Right lobe of liver (tissue), 6 donors: ENCODE measurements at places on chromosomes 4 and X.

DNA sequence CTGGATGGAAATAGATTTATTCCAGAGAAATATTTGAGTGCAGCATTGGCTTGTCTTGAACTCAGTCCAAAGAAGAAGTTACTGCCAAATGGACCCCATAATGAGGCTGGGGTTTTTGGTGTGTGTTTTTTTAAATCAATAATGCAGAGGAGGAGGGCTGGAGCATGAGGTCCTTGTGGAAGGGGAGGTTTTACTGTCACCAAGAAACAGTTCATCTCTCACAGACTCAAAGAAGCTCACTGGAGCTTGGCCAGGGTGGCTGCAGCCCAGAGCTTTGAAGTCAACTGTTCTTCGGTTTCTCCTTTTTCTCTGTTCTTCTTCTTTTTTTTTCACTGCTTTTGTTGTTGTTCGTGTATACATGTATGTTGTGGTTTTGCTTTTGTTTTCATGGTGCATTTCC is 377.7 kb downstream of the FBXW7 start:
- no peak for DNase-seq

GRCh38 chr4:140049849-140050637 is 103.9 kb downstream of the MAML3 start:
- DNase-seq, result no peak

- DNase-seq, result no peak
Observed at GRCh38 chr4:69858690-69859089, 1.3 kb downstream of the SULT1E1 start.

DNA sequence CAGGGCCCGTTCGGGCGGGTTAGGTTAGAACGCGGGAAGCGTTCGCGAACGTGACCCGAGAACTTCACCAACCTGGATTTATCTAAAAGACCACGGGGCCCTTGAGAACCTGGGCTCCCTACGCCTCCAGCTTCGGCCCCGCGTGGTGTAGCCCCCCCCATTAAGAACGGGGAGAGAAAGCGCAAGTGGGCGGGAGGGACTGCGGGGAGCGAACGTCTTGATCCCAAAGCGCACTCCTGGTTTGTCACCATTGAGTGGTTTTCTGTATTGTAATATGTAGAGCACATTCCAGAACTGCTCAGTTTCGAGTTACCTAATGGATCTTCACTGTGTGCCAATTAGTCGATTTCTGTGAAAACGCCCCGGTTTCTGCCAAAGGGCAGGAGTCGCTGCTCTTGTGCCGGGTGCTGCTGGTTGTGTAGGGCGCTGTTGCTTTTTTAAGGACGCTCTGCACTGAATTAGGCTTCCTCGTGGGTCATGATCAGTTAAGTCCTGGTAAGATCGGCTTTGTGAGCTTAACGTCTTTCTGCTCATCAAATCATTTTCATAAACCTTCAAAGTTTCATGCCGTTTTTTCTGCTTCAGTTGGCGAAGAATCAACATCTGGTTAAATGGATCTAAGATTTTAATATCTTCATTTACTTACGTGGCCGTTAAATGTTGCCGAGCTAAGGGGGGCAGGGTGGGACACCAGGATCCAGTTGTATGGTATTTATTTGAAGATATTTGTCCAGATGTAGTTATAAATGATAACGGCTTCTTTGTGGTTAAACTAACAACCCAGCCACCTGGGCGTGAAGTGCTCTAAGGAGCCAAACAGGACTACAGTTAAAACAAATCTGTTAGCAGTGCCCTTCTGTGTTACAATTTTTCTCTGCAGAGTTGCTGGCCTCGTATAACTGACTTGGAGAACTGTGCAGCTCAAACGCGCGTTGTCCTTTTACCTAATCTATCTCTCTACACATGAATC is 809 bp downstream of the MND1 start:
- peak; percentile 74 for DNase-seq

DNA sequence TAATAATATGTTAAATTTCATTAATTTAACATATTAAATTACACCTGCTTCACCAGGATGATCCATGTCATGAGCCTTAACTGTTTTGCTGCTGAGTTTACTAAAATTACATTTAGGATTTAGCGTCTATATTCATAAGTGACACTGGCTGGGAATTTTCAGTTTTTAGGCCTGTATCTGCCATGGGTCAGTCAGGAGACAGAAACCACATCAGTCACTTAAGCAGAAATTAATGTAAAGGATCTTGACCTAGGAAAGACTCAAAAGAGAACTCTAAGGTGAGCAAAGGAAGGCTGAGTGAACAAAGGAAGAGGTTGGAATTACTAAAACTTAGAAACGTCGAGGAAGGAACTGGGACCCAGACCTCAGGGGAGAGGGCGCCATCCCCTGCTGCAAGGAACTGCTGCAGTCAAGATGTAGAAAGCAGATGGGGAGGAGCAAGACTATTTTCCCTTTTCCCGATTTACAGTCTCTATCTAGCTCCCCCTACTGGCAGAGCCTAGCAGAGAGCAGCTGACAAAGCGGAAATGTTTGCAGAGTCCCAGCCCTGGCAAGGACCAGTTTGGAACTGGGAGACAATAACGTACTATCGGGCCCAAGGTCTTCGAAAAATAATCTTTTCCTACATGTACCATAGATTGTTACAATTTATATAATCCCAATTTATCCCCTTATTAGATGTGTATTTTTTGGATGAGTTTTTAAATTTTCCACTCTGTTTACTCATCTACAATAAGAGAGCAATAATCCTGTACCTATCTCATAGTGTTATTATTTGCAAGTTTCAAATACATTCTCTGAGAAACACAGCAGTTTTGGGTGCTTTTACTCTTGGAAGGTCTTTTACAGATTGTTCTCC is 22.6 kb upstream of the RBBP7 start:
- no peak for DNase-seq

- DNase-seq, result peak; percentile 49
Observed at GRCh38 chrX:71103110-71103983, 3.2 kb downstream of the CXorf65 start.

DNA sequence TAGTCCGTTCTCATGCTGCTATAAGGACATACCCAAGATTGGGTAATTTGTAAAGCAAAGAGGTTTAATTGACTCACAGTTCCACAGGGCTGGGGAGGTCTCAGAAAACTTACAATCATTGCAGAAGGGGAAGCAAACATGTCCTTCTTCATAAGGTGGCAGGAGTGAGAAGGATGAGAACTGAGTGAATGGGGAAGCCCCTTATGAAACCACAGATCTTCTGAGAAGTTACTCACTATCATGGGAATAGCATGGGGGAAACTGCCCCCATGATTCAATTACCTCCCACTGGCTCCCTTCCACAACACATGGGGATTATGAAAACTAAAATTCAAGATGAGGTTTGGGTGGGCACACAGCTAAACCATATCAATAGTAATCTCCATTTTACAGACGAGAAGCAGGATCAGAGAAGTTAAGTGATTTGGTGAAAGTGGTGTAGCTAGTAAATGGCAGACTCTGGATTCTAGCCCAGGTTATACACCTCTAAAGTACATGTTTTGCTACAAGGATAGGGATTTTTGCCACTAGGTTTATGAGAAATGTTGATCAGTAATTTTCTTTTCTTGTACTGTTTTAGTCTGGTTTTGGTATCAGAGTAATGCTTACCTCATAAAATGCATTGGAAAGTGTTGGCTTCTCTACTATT is 47.3 kb upstream of the C1GALT1C1 start:
- DNase-seq, result no peak

GRCh38 chrX:101450085-101450484 is 35.2 kb upstream of the ARMCX4 start:
- DNase-seq, result no peak
